ENCODE measurements at places on chromosomes 13 and 19.

DNA sequence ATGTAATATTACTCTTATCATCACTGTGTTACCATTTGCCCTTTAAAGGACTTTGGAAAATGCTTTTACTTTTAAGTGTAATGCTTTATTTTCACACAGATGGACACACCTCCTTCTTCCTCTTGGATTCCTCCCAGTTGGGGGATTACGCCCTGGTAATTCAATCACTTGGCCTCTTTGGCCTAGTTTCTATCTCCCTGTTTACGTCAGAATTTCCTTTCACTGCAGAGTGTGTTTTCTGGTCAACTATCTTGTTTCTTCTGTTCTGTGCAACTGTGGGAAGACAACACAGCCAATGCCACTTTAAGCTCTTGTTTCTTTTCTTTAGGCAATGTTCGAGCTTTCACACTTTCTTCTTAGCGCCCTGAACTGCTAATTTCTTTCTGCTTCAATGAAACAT lies 257.3 kb upstream of the MAB21L1 start:
- DNase-seq = no peak

DNA sequence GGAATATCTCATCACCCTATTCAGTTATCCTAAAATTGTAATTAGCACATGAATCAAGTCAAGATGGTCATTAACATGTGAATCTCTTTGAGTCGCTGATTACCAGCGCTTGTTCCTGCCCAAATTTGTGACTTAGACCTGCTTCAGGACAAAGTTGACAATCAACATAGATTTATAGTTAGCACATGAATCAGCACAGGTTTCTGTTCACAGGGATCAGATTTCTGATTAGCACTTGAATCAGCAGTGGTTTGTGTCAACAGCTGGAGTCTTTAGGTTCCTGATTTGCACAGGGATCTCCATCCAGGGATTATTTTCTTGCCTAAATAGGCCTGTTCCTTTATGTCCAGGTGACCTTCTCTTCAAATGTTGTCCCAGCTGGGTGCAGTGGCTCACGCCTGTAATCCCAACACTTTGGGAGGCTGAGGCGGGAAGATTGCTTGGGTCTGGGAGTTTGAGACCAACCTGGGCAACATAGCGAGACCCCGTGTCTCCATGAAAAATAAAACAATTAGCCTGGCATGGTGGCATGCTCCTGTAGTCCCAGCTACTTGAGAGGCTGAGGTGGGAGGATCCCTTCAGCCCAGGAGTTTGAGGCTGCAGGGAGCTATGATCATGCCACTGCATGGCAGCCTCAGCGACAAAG lies 3.8 kb upstream of the LRFN3 start:
- DNase-seq = no peak

GRCh38 chr19:35039881-35040825 lies 1.4 kb upstream of the HPN start:
- DNase-seq = no peak

GRCh38 chr13:42101821-42102585 lies 53.6 kb downstream of the DGKH start:
- DNase-seq = no peak

GRCh38 chr13:98792785-98793495 lies 40.5 kb upstream of the SLC15A1 start:
- no peak for DNase-seq

DNA sequence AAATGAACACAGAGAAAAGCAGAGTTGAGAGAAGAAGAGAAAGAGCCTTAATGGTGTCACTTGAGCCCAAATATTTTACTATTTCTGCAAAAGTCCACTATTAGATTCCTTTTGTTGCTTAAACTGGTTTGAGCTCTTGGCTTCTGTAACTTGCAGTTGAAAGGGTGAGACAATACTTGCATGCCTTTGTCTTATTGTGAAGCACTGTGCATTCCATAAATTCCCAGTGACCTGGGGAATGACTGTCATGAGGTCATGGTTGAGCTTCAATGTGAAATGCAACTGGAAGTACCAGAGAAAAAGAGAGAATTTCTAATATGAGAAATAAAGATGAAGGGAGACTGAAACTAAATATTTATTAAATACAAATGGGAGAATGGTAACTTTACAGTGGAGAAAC lies 310.9 kb downstream of the TDRD3 start:
- no peak for DNase-seq

DNA sequence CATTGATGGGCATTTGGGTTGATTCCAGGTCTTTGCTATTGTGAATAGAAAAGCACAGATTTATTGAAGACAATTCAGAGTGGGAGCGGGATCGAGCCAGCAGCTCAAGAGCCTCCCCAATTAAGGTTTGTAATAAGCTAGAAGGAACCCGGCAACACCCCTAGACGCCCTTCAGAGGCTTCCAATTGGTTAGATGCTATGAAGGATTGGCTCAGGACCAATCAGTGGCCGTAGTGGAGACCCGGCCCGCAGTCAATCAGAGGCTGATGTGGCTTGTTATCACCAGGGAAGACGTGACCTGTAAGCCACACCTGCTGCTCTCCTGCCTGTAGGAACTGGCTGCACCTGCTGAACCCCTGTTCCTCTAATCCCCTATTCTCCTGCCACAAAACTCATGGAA lies 14.6 kb downstream of the SIGLEC11 start:
- DNase-seq = no peak

- DNase-seq = peak; percentile 55
These were observed at the start of gene PPM1N for GRCh38 chr19:45498411-45499195. Gene PPM1N, plus strand, starts transcription at chr19:45498443. Its CDS starts 30 bp downstream, at chr19:45498473.

DNA sequence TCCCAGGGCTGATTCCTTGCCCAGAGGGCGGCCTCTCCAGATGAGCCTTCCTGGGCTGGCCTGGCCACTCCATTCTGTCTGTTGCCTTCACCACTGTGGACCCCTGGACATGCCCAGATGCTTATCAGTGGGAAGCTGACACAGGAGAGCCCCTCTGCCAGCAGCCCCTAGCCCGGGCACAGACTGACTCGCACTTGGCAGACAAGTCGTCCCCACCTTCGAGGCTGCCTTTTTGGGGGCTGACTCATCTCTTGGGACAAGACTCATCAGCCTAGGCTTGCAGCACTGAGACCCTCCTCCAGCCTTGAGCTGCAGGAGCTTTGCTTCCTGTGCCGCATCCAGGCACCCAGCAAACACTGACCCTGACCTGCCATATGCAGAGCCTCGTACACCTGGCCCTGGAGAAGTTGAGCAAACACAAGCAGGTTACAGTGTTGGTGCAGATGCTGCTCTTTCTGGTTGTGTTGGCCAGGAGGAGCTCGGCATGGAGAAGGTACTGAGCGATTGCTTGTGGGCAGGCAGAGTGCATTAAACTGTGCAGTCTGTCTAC lies 8.1 kb downstream of the CHST8 start:
- DNase-seq = no peak

DNA sequence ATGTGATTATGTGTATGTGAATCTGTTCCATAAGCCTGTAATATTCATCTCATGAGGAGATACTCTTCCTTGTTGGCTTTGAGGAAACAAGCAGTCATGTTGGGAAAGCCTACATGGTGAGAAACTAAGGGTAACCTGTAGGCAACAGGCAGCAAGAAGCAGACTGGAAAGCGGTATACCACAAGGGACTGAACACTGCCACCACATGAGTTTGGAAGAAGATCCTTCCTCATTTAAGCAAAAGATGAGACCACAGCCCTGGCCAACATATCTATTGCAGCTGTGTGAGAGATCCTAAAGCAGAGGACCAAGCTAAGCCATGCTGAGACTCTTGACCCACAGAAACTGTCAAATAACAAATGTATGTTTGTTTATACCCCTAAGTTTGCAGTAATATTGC lies 134.8 kb downstream of the B3GLCT start:
- DNase-seq = no peak

DNA sequence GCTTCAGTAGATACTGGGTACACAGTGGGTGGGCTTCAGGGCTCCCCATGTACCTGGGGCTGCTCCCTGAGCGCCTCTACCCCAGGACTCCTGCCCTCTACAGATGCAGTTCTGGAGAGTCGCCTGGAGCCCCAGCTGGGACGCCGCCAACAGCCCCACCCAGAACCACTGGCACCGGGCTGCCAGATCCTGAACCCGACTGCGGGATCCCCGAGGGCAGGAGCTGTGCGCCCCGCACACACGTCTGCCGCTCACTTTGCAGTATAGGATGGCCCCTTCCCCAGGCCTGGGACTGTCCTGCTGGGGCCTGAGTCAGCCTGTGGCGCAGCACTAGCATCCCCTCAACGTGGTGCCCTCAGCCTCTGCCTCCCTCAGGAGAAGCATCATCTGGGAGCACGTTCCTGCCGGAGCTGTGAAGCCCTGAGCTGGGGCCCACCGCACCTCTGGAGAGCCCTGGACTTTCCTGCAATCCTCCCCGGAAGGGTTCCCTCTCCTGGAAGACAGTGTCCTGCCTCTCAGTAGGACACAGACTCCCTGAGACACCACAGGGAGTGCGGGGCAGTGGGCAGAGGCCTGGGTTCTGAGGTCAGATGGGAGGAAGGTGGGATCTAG lies 3.7 kb downstream of the REXO1 start:
- DNase-seq = no peak

- no peak for DNase-seq
These were observed 4.9 kb upstream of the TEX26 start for GRCh38 chr13:30927595-30927994.

DNA sequence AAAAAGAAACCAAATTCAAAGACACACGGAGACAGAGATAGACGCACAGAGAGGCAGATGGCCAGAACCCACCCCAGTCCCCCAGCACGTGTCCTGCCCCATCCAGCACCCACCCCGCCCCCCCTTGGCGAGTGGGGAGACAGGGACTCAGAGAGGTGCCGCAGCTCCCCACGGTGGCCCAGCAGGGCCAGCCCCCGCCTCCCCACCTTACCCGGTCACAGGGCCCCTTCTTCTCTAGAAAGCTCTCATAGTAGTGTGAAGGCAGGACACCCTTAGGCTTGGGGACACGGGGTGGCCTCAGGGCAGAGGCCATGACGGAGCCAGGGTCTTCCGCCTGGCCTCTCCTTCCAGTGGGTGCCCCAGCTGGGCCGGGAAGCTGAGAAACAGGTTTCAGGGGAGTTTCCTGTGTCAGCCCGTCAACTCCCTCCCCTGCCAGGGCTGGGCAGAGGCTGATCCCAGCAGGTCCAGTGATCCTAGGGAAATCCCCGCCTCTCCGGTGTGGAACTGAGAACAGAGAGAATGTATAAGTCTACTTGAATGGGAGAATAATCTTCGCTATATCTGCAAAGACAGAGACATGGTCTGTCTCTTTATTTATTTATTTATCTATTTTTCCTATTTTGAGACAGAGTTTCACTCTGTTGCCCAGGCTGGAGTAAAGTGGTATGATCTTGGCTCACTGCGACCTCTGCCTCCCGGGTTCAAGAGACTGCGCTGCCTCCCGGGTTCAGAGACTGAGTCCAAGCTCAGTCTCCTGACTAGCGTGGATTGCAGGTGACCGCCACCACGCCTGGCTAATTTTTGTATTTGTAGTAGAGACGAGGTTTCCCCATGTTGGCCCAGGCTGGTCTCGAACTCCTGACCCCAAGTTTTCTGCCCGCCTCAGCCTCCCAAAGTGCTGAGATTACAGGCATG lies at the start of gene STAP2:
TSS of gene STAP2 (minus strand) at position 387 of the 915 bp plus-strand sequence. CDS start at position 313, 74 bp downstream.
- peak; percentile 30 for DNase-seq

GRCh38 chr13:36518707-36519106 lies 86.4 kb downstream of the CCNA1 start:
- DNase-seq = no peak

DNA sequence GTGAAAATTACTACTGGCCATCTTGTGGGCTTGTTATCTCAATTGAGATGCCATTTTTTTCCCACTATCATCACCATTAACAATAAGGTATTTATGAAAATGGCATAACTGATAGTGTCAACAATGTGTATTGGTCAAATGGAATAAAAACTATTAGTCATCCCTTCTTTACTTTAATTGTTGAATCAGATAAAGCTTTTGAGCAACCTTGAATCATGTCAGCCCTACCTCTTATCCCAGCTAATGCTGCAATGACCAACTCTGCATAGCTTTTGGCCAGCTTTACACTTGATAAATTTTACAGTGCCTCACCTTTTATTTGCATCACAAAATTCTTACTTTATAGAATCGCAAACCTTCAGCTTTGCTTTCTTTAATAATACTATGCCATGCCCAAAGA lies 784.0 kb upstream of the PRR20A start:
- DNase-seq = no peak

DNA sequence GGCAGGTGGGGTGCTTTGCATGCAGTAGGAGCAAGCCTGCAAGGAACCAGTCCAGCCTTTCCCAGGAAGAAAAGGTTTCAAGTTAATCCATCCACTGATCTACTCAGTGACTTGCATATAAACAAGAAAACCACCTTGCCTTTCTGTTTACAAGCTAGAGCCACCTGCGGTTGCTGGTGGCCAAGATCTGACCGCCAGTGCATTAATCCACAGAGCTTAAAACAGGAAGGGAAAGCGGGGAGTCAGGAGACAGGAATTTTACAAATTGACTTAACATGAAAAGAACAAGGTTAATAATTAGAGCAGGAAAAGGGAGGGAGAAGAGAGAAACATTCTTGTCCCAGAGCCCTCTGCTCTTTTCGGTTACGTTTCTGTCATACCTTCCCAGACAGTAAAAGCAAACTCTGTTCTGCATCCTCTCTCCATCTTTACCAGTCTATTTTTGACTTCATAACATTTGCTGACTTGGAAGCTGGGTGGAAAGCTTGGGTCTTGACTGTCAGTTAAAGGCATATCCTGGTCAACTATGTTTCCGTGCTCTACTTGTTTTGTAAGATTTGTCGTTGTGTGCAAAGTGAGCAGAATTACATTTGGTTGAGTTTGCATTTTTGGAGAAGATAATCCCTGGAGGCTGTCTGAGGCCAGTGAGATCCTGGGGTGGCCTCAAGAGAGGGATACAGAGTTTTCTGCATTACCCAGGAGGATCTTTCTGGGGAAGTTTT lies 760.6 kb downstream of the EFNB2 start:
- DNase-seq = no peak

GRCh38 chr13:37129866-37130265 lies 24.4 kb upstream of the CSNK1A1L start:
- DNase-seq = no peak

GRCh38 chr13:50617134-50617721 lies 226.3 kb downstream of the DLEU7 start:
- DNase-seq = no peak

DNA sequence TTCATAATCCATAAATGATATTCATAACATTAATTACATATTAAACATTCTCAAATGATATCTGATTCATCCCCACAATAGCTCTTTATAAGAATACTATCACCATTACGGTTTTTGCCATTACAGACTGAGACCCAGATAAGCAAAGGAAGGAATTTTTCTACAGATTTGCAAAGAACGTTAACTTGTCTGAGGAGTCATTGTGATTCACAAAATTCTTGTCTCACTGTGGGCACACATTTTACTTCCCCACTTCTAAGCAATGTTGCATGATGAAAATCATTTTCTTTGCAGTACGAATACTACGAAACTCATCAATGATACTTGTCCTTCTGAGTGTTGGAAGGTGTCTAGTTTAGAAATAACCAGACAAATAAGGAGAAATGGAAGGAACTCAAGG lies 70.1 kb downstream of the NALCN start:
- no peak for DNase-seq

- no peak for DNase-seq
These were observed 4.9 kb upstream of the SMIM17 start for GRCh38 chr19:56637976-56638555.

- DNase-seq = no peak
These were observed 1.5 kb downstream of the DOCK9 start for GRCh38 chr13:98976338-98976737.

- DNase-seq = no peak
These were observed 503.0 kb downstream of the DCT start for GRCh38 chr13:93976528-93976927.

All from stimulated activated CD4-positive, alpha-beta T cell treated with anti-CD3 and anti-CD28 coated beads, Interleukin-15, amount 100 ng/mL, for 1 hour (primary cell).